Caco-2 (cell line): ENCODE measurements at places on chromosomes 11 and 22.

GRCh38 chr11:133635244-133635739, 103.0 kb upstream of the OPCML start:
- no peak for DNase-seq

DNA sequence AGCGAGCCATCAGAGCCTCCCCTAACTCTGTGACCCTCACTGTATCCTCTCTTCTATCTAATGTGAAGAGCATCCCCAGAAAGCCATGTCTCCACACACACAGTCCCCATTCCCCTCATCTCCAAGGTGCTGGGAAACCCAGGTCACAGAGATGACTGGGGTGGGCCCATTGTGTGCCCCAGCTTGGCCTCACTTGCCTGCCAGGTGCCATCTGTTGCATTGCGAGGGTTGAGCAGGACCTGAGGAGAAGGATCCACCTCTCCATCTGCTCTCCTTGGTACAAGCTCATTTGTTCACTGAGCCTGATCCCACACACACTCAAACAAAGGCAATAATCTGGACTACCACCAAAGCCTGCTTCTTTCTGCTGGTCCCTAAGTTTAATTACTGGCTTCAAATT, 118.8 kb downstream of the SPATA19 start:
- DNase-seq: no peak

DNA sequence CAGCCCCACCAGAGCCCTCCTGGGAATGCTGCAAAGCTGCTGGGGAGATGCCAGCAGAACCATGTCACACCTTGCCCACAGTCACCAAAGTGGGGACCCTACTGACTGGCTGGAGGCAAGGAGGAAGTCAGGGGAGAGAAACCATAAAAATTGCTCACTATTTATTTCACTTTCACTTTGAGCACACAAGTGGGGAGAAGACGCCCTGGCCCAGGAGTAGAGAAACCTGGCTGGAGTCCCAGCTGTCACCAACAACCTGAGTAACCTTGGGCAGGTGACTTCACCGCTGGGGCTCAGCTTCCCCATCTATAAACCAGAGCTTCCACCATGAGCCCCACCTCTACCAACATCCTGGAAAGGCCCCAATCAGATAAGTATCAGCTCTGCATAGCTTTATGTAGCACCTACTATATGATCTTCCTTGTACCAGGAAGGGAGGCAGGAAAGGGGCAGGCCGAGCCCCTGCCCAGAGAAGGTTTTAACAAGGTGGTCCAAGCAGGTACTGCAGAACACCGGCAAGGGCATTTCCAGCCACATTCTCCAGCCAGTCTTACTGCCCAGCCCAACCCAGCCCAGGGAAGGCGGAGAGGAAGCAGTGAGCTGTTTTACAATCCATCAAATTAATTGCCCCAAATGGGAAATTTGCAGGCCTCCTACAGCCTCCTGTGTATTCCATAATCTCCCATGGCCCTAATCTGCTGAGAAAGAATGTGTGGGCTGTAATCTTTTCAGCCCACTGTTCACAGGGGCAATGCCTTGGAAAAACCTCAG, 27.6 kb downstream of the PLEKHA7 start:
- DNase-seq: no peak

DNA sequence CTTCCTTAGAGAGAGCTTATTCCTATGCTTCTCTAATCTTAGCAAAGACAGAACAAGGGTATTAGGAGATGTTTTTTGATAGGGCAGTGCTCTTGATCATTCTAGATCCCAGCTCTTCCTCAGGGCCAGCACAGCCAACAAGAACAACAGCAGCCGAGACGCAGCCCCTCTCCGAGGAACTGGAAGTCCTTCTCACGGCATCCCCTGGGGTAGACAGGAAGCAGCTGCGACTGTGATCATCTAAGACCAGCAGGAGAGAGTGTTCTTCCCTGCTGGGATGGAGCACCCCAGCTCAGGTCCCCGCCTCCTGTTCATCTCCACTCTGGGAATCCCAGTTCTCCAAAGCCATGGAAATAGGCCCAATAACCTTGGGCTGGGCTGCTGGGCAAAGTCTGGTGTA, 29.6 kb downstream of the IRAG1 start:
- no peak for DNase-seq

DNA sequence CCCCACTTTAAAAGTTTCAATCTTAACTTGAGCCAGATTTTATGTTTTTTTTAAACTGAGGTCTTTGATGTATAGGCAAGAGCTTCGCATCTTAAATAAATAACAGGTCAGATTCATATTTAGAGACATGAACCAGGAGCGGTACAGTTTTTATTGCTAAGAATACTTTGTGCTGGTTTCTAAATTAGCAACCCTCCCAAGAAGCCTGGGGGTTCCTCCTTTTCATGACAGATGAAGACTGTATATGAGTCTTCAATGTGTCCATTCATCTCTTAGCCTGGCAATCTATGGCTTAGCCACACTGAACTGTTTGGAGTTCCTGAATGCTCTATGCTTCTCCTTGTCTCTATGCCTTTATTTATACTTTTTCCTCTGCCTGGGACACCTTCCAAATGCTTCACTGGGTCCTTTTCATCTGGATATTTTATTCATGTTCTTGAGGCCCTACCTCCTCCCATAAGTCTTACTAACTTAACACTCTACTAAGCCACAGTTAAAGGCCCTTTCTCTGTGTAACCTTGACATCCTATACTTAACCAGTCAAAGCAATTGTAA, 338.6 kb downstream of the INSC start:
- DNase-seq: no peak

DNA sequence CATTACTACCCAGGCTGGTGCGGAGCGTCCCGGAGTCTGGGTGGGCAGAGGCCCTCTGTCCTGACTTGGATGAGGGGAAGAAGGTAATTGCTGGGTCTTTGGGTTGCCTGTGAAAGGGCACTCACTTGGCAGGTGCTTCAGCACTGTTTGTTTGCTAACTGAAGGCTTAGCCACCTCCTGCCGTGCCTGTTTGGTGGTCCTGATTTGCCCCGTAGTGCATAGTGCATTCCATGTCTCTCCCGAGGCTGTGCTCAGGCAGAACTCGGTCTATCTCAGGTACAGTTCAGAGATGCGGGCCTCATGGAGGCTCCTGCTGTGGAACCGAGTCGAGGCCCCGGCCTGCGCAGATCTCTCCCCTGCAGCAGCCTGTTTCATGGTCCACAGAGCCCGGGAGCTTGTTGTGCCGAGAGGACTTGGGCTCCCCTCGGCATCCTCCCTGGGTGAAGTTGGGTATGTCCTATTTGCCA, 146.2 kb downstream of the TBC1D22A start:
- DNase-seq: no peak

DNA sequence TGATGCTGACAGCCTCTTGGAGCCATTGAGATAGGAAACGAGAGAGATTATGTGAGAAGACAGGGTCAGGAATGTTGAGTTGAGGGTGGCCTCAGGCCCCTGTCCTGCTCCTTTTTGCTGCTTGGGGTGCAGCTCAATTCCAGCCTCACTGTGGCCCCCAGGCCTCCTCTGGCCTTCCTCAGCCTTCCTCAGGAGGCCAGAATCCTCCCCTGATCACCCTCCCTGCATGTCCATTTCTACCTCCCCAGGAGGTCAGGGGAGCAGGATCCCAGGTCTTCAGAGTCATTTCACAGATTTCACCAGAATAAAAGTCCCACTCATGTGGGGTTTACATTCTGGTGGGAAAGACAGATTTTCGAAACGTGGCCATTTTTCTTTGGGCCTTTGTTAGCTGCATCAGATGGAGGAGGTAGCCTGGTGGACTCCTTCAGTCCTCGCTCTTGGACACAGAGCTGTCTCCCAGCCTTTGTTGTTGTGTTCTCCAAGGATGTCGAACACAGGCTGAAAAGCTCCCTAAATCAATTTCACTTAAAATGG, 2.2 kb upstream of the KCNQ1OT1 start:
- DNase-seq: no peak

- peak; percentile 34 for DNase-seq
Measured at GRCh38 chr11:1934335-1935155, 12.6 kb upstream of the MRPL23 start.

GRCh38 chr11:65797711-65798110, 10.8 kb downstream of the OVOL1 start:
- no peak for DNase-seq

DNA sequence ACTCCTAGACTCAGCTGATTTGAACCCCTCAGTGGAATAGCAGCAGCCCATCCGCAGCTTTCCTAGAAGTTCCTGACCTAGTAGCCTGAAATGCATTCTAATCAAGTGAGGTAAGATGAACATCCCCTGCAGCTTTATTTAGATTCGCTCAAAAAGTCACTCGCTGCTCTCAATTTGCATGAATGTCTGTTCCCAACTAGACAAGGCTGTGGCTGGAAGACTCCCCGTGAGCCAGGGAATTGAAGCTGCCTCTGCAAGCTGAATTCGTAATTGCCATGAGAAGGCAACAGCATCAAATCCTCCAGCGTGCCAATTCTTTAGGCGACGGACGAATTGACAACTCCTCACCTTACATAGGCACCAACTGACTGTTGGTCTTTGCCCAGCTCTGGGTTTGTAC, 17.1 kb upstream of the SCN3B start:
- DNase-seq: no peak

DNA sequence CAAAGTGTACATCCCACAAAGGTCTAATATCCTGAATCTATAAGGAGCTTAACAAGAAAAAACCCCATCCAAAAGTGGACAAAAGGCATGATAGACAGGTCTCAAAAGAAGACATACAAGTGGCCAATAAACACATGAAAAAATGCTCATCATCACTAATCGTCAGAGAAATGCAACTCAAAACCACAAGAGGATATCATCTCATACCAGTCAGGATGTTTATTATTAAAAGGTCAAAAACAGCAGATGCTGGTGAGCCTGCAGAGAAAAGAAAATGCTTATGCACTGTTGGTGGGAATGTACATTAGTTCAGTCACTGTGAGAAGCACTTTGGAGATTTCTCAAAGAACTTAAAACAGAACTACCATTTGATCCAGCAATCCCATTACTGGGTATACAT, 12.7 kb downstream of the LGALS12 start:
- DNase-seq: no peak

- no peak for DNase-seq
Measured at GRCh38 chr11:110862407-110862806, 150.2 kb upstream of the ARHGAP20 start.

GRCh38 chr11:77497368-77497767, 23.5 kb upstream of the PAK1 start:
- DNase-seq: no peak

GRCh38 chr22:38148245-38148644, 33.4 kb downstream of the PLA2G6 start:
- no peak for DNase-seq

DNA sequence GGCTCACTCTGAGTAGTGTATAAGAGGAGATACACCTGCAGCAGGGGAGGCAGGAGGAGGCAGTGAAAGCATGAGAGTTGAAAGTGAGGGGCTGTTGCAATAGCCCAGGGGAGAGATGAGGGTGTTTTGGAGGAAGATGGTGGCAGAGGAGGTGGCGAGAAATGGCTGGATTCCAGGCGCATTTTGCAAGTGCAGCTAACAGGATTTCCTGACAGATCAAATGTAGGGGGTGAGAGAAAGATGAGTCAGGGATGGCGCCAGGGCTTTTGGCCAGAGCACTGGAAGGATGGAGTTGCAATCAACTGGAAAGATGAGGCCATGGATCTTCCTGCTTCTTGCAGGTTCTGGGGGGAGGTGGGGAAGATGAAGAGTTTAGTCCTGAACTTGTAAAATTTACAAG, 16.8 kb upstream of the TSPAN18 start:
- no peak for DNase-seq
